ENCODE measurements at places on chromosomes 3 and 15.

DNA sequence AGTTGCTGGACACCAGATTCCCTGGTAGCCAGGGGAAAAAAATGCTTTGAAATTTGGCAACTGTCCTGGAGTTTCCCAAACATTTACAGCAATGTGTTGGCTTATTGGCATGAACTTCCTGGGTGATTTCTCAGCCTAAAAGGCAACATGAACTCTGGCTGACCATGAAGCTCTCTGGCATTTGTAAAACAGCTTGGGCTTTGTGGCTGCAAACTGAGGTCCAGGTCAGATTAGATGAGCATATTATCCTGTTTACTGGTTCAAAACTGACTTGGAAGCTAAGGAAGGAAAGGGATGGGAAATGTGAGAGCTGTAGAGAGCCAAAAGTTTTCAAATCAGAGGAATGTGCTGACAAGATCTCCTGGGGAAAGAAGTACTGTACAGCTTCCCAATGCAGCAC is 139.0 kb downstream of the P3H2 start:
- peak; percentile 68 for DNase-seq

DNA sequence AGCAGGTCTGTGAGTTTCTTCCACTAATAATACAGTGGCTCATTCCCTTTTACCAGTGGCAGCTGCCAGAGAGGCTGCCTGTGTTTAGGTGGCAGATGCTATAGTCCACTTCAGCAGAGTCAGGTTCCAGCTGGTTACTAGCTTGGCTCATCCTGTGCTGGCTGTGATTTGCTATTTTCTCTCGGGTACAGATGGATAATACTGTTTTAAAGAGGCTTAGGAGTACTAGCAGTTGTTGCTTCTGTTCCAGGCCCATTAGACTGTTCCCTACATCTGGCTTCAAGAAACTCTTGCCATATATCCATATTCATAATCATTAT is 41.0 kb downstream of the ZNF609 start:
- DNase-seq, result no peak

- DNase-seq, result no peak
These were observed 73.0 kb downstream of the ISG20 start for GRCh38 chr15:88711806-88712205.

GRCh38 chr3:56890448-56891091 is 88.8 kb upstream of the ARHGEF3 start:
- DNase-seq, result no peak

DNA sequence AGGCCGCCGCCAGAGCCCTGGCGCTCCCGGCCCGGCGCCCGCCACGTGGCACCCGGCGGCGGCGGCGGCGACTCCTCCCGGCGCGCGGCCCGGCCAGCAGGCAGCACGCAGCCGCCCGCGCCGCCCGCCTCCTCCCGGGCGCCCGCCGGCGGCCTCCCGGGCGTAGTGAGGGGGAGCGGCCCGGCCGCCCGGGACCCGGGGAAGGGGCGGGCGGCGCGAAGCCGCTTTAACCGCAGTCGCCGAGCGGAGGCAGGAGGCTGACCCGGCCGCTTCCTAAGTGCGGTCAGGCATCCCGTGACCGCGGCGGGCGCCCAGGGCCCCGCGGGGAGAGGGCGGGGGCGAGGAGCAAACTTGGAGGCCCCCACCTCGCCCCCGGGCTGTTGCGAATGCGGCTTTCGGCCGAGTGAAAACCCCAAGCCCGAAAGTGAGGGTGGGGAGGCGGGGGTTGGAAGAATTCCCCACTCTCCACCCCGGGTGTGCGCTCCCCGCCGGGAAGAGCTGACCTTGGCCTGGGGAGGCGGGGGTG is 1.7 kb upstream of the HES1 start:
- DNase-seq, result peak; percentile 85

DNA sequence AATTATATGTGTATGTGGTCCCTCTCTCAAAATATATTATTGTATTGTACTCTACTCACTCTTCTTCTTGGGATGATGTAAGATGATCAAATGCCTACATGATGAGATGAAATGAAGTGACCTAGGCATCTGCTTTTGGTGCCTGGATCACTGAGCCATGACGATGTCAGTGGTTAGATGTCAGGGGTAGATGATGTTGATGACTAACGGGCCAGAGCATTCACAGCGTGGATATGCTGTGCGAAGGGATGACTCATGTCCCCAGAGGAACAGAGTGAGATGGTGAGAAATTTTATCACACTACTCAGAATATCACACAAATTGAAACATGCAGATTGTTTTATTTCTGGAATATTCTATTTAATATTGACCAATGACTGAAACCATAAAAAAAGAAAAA is 233.9 kb upstream of the CADM2 start:
- no peak for DNase-seq

DNA sequence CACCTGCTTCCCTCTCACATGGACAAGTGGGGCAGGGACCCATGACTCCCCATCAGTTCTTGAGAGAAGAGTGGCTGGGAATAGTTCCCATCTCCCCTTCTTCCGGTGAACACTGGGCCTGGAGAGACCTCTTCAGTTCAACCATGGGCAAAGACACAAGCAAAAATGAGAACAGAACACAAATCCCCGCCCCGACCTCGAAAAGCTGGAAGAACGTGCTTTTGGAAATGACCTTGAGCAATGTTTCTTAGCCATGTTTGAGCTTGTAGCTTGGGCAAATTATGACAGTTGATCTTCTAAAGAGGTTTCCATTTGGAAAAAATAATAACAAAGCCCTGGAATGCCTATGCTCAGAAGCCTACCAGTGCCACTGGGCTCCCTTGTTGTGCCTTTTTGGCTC is 59.0 kb downstream of the FAM174B start:
- no peak for DNase-seq

- DNase-seq, result peak; percentile 80
These were observed 615 bp downstream of the VPS18 start for GRCh38 chr15:40894681-40895448.

- DNase-seq, result no peak
These were observed 210.5 kb downstream of the CLSTN2 start for GRCh38 chr3:140145528-140145927.

- DNase-seq, result no peak
These were observed 127.0 kb upstream of the ROBO2 start for GRCh38 chr3:76912841-76913383.

GRCh38 chr3:148006508-148006907 is 597.3 kb downstream of the ZIC1 start:
- no peak for DNase-seq

- DNase-seq, result no peak
These were observed 57.2 kb downstream of the PLD1 start for GRCh38 chr3:171753025-171753472.

GRCh38 chr15:66740802-66741201 is 38.8 kb downstream of the SMAD6 start:
- no peak for DNase-seq

DNA sequence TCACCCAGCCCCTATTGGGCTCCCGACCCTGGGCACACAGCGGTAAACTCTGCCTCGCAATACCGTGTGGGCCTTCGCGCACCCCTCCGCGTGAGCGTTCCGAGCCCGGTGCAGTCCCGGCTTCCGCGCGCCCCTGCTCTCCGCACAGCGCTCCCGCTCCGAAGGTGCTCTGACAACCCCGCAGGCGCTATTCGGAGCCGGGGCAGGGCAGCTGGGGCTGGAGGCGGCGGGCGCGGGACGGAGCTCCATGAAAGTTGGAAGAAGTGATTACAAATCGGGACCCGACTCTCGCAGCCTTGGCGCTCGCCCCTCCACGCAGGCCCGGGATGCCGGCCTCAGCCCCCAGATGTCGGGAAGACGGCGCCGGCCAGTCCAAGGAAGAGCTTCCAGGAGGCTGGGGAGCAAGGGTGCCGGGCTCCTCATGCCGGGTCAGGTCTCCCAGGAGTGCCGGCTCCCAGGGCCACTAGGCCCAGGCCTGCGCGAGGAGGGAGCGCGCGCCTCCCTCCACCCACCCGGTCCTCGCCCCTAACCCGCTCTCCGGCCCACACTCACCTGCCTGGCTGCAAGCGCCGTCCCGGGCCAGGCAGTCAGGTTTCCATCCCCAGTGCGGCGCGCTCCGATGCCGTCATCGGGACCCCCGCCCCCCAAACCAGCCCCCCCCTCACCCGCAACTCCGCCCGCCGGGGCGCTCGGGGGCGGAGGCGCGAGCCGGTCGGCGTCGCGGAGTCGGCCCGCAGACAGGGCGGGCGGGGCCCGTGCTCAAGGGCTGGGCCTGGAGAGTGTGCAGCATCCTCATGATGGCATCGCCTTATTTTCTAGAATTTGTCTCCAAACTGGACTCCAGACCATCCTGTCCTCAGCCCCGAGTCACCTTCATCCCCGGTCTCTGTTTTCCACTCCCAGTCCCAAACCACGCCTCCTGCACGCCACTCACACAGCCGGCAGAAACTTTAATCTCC is at the start of gene KIF7:
Gene KIF7 (minus strand): TSS at position 621 of the 959 bp plus-strand sequence. CDS start 2,537 bp downstream, outside the sequence.
- DNase-seq, result peak; percentile 41
